Effector CD4-positive, alpha-beta T cell (primary cell): ENCODE measurements at places on chromosomes 7 and 10.

DNA sequence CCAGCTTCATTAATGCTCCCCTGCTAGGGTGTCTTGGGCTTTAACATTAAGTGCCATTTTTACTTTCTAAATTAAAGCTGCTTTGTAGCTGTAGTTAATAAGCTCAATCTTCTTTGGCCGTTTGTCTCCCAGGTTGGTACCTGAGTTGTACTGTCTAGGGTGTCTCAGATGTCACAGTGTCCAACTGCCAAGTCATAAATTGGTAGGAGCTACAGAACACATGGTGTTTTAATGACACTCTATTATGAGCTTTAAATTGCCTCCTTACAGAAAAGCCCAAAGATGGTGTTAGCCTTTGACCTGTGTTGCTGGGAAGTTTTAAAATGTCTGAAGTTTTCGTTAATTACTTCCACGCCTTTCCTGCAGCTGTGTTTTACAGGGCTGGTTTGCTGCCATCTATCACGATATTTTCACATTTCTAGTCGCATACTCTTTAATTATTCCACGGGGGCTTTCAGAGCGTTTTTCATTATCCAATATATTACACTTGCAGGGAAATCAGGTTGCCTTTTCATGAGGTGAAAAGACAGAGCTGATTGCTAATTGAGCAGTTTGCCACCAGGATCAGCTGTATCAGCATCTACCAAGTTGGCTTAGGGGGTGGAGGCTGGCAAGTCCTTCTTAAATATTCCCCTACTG is 247.8 kb upstream of the PLPP4 start:
- DNase-seq, result no peak

DNA sequence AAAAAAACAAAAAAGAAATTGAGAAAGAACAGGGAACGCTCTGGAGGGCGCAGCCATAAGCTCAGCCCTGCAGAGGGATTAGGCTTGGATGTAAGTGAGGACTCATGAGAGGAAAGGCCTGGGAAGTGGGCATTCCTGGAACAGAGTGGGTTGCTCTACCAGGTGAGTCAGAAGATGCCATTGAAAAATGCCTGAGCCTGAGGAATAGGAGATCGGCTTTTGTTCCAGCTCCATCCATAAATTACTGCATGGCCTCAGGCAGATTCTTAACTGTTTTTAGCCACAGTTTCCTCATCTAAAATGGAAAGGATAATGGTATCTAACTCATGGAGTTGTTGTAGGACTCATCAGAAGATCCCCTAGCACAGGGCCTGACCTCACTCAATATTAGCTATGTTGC is 1.1 kb upstream of the RGR start:
- DNase-seq, result no peak

- DNase-seq, result no peak
These were observed 713.1 kb downstream of the GATA3 start for GRCh38 chr10:8767591-8767990.

DNA sequence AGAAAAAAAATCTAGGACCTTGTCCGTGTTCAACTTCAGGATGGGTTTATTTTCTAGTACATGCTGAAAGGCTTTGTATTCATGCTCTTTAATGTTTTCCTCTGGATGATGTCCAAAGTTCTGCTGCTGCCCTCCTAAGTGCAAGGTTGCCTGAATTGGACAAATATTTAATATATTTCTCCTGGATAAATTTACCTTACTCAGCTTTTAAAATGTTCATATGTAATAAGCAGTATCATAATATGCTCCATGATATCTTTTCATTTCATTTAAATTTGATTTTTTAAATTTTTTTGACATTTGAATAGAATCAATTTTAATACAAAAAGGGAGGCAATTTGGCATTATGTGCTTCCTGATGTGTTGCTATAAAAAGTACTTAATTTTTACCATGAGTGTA is 95.9 kb upstream of the SLC25A13 start:
- DNase-seq, result no peak

DNA sequence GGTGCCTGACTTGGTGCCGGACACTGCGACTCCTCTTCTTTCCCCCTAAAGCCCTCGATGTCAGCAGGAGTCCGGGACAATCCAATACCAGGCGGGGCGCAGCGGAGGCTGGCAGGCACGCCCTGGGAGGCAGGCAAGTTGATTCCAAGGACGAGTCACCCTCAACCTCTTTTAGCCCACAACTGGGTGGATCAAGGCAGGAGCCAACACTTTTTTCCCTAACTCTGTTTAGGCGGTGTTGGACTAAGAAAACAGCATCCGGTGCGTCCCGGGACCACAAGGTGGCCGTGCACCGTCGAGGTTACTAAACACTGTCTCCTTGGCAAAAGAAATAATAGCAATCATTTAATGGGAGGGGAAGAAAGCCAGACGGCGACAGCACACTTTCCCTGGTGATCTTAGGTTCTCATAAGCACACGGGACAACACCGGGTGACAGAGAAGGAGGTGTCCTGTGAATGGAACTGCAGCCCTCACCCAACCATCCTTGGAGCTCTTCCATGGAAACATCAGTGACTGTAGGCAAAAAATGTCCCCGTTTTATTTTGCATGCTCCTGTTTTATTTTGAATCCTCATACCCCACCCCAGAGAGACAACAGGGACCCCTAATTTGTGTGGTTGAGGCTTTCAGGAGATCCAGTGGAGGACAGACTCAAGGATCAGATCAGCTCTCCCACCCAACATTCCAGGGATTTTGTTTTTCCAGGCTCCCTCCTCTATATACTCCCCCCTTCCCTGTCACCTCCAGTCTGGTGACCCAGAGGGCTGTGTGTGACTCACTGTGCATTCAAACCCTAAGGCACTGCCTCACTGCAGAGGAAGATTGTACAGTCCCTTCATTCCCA is 1.3 kb upstream of the CALCR start:
- no peak for DNase-seq

- no peak for DNase-seq
These were observed 102.9 kb upstream of the MYO3A start for GRCh38 chr10:25831080-25831479.

- no peak for DNase-seq
These were observed 755.1 kb upstream of the COBL start for GRCh38 chr7:52071744-52072143.

DNA sequence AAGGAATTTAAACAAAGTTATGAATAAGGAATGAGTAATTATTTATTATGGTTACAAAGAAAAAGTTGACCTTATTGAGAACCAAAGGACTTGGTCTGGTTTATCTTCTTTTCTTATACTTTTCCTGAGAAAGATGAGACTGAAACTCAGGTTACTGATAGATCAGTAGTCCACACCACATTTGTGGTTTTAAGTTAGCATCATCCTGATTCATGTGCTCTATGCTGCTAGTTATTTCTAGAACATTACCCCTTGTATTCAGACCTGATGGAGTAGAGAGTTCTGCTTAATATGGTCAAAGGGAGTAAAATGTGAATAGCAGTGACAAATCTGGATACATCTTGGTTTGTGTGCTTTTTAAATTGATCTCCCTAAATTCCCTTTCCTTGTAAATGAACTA is 63.8 kb downstream of the FOXP2 start:
- DNase-seq, result no peak

DNA sequence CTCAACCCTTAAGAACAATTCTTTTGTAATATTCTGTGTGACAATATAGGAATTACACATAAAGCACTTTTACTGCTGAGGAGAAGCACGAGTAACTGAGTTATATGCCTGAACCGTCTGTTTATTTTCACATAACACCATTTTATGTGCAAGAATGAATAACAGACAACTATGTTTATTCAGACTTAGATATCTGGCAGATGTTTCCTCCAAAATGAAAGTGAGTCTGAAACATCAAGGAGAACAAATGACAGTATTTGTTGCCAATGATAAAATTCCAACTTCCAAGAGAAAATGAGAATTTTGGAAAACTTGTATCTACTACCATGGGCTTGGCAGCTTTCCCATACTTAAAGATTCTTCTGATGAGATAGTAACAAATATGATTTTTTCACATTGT is 51.4 kb downstream of the DNMBP start:
- DNase-seq, result no peak

DNA sequence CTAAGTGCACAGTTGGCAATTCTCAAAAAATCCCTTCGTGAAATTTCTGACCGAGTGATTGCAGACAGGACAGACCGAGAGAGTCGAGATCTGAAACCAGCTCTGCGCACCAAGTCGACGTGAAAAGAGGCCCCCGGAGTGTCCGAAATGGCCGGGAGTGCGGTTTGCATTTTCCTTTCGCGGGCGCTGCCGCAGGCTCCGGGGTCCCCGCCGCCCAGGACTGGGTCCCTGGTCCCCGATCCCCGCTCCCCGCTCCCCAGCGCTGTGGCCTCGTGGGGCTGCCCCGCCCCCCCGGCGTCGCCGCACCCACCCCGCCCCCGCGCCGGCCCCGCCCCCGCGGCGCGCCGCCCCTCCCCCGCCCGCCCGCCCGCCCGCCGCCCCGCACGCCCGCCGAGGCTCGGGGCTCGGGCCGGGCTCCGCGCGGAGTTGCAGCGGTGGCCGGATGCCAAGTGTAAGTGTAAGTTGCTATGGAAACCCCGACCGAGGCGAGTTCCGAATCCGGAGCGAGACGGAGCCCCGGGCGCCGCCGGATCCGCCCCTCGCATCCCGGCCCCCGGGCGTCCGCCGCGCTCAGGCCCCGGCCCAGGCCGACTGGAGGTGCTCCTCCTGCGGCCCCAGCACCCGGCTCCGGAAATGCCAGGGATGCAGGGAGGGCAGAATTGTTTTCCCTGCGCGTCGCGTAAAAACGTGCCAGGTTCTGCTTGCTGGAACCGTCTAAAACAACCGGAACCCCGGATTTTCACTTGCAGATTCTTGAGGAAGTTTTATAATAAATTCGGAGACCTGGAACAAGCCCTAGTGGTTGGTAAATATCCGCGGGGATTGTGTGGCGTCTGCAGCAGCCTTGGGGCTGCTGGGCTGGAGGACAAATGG is 4.6 kb downstream of the BMI1 start:
- peak; percentile 73 for DNase-seq

DNA sequence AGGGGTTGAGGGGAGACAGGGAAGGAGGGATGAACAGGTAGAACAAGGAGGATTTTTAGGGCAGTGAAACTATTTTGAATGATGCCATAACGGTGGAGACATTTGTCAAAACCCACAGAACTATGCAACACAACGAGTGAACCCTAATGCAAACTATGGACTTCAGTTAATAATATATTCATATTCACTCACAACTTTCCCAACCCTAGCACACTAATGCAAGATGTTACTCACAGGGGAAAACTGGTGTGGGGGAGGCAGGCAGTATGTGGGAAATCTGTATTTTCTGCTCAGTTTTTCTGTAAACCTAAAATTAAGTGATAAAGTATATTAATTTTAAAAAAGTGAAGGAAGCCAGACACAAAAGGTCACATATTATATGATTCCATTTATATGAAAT is 17.3 kb downstream of the GNA12 start:
- no peak for DNase-seq

DNA sequence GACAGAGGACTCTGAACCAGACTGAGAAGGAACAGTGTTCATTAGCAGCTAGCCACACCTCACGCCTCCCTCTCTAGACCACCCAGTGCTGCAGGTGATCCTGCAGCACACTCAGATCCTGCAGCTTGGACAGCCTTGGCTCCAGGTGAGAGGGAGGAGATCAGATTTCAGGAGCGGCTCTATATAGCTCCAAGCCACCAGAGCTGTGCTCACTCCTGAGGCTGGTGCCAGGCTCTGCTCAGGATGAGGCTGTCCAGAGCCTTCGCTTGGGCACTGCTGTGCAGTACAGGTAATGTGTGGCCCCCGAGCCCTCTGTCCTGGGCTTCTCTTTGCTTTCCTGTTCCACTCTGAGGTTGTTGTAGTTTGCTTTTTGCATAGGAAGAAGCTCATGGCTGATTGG is 42.4 kb downstream of the C10orf120 start:
- no peak for DNase-seq

- no peak for DNase-seq
These were observed 52.9 kb upstream of the FGL2 start for GRCh38 chr7:77252506-77252905.

- no peak for DNase-seq
These were observed 103.4 kb upstream of the MDFIC start for GRCh38 chr7:114818501-114818900.

- no peak for DNase-seq
These were observed 1.9 kb downstream of the TET1 start for GRCh38 chr10:68561865-68562649.

DNA sequence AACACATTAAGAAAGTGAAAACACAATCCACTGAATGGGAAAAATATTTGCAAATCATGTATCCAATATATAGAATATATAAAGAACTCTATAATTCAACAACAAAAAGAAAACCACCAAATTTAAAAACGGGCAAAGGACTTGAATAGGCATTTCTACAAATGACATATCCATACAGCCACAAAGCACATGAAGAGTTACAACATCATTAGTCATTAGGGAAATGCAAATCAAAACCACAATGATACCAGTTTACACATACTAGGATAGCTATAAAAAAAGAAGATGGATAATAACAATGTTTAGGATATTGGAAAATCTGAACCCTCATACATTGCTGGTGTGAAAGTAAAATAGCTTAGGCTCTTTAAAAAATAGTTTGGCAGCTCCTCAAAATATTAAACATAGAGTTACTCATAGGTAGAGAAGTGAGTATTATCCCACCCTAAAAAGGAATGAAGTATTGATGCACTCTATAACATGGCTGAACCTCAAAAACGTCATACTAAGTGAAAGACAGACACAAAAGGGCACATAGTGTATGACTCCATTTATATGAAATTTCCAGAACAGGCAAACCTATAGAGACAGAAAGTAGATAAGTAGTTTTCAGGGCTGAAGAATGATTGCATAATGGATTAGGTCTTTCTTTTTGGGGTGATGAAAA is 4.5 kb downstream of the ZPBP start:
- DNase-seq, result no peak

DNA sequence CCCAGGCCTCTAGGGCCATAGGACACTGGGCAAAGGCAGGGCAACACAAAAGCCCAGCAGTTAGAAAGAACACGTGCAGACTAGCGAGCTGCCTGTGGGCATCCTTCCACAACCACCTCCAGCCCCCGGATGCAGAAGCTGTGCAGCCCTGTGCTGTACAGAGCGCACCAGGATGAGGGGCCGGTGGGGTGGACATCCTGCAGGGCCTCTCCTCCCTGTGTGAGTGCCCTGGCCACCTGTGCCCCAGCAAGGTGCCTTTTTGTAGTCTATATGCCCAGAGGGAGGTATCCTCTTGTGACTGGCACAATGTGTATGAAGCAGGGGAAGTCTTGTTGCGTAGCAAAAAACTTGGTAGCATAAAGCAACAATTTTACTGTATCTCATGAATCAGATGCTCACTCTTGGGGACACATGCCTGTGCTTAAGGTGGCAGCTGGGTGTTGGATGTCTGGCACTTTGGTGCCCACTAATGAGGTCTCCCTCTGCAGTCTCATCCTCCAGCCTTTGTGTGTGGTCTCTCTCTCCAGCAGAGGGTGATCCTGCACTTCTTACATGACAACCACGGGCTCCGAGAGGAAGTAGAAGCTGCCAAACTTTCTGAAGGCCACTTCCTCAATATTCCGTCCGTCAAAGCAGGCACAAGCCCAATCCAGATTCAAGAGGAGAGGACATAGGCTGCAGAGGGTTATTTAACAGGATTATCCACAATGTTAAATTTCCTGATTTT is 8.7 kb downstream of the NCAPG2 start:
- DNase-seq, result peak; percentile 39

- no peak for DNase-seq
These were observed 52.7 kb downstream of the TASOR2 start for GRCh38 chr10:5737352-5737751.

- no peak for DNase-seq
These were observed 1.4 kb downstream of the ETV1 start for GRCh38 chr7:13988065-13988464.
